ENCODE measurements at places on chromosomes 6 and 20.

DNA sequence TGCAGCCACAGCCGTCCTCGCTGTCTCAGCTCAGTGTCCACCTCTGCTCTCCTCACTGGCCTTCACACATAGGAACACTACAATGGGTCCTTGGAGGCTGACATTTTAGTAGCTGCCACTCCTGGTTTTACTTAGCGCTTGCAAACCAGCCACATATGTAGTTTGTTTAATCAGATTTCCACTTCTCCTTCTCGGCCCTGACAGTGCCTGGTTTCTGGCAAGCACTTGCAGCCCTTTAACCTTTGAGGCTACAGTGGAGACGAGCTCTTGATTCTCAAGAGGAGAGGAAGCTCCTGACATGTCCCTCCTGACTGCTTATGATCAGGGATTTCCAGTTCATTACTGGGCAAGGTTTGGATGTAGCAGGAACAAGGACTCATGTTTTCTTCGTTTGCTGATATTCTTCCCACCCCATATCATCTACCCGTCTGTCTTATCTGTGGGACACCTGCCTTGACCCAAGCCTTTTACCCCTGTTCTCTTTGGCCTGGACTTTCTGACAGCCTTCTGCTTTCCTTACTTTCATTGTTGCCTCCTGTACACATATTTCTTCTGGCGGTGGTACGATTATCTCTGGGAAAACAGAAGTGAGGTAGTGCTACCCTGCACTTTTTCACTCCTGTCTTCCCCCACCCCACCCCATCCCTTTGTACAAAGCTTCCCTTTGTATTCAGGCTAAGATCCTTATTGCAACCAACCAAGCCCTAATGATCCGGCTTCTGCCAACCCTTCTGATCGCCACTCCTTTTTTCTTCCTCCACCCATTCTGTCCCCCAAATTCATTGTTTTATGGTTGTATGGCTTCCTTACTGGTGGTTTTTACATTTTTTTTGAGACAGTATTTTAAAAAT lies 31.2 kb downstream of the CEP43 start:
- no peak for DNase-seq

- DNase-seq, result peak; percentile 23
Observed at GRCh38 chr6:116616737-116617053, 416 bp downstream of the RSPH4A start.

DNA sequence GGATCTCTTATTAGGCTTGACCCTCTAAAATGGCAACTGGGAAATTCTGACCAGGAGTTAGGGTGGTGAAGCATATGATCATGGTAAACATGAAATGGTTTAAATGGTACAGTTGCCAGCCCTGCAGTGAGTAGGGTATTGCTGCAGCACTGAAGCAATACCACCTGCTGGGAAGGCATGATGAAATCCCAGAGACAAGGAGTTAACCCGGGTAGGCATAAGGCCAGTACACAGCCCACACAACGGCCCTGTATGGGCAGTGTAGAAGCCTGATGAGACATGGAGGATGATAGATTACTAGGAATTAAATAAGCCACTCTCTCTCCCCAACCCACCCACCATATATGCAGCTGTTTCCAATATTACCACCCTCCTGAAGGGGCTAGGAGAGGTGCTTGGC lies 197.4 kb upstream of the MOCS1 start:
- DNase-seq, result no peak

DNA sequence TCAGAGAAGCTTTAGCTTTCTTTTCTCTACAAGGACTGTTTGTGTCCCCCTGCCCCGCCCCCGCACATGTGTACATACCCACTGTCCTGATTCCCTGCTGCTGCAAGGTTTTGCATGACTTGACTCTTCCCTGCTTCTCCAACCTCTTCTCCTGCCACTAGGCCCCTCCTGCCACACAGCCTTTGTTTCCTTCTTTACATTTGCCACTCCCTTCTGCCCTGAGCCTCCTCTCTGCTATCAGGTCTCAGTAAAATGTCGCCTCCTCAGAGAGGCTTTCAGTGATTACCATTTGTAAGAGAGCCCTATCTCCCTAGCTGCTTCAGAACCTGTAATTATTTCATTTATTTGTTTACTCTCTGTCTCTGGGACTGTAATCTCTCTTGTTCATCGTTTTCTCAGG lies 56.4 kb upstream of the VSTM2L start:
- DNase-seq, result no peak

DNA sequence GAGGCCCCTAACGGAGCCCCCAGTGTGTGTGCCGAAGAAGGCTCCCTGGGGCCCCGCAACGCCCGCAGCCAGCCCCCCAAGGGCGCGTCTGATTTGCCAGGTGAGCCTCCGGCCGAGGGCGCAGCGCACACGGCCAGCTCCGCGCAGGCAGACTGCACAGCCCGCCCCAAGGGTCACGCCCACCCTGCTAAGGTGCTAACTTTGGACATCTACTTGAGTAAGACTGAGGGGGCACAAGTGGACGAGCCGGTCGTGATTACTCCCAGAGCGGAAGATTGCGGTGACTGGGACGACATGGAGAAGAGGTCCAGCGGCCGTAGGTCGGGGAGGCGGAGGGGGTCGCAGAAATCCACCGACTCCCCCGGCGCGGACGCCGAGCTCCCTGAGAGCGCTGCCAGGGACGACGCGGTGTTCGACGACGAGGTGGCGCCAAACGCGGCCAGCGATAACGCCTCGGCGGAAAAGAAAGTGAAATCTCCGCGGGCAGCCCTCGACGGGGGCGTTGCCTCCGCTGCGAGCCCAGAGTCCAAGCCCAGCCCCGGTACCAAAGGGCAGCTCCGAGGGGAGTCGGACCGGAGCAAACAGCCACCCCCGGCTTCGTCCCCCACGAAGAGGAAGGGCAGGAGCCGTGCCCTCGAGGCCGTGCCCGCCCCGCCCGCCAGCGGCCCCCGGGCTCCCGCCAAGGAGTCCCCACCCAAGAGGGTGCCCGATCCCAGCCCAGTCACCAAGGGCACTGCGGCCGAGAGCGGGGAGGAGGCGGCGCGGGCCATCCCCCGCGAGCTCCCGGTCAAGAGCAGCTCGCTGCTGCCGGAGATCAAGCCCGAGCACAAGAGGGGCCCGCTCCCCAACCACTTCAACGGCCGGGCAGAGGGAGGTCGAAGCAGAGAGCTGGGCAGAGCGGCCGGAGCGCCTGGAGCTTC lies 117.0 kb downstream of the RTN4IP1 start:
- peak; percentile 70 for DNase-seq
